ENCODE measurements at places on chromosomes 7 and 10.

GRCh38 chr7:108135446-108136190 lies 5.5 kb upstream of the LAMB4 start:
- no peak for DNase-seq

DNA sequence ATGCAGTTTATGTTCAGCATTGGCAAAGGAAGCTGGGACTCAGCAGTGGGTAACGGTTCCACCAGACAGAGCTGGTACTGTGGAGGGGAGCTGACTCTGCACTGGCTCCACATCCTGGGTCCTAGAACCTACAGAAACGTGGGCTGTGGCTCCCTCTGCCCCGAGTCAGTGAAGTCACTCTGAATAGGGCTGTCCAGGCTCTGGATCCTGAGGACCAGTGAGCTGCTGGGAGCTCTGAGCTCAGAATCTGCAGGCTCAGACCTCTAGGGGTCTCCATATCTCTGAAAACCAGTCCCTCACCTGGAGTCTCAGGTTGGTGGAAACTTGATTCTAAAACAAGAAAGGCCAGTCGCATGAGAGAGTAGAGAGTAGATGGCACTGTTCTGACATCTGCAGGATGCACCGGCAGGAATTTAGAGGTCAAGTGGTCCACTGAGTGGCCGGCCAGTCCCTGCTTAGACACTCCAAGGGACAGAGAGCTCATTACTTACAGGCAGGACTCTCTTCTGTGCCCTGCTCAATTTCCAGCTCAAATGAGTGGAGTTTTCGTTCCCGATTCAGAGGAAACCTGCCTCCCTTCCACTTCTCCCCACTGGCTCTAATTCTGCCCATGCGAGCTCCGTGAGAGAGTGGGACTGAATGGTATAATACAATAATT lies 18.6 kb downstream of the NPFFR1 start:
- no peak for DNase-seq

GRCh38 chr7:99016196-99016595 lies 127.7 kb downstream of the SMURF1 start:
- DNase-seq: no peak

DNA sequence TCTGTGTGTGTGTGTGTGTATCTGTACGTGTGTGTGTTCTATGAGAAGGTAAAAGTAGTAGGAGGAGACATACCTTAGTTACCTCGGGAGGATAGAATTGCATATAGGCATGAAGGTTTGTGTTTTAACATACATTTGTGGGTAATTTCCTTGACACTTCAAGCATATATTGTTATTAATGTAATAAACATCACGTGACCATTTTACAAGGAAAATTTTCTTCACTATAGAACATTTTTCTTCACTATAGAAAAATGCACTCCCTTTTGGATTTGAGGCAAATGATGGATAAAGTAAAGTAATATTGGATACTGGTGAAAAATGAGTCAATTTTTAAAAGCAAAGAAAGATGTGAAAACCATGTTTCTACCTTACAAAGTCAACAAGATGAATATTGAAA lies 127.0 kb upstream of the PLXDC2 start:
- no peak for DNase-seq

- no peak for DNase-seq
These were observed 24.6 kb upstream of the STEAP4 start for GRCh38 chr7:88331322-88331721.

DNA sequence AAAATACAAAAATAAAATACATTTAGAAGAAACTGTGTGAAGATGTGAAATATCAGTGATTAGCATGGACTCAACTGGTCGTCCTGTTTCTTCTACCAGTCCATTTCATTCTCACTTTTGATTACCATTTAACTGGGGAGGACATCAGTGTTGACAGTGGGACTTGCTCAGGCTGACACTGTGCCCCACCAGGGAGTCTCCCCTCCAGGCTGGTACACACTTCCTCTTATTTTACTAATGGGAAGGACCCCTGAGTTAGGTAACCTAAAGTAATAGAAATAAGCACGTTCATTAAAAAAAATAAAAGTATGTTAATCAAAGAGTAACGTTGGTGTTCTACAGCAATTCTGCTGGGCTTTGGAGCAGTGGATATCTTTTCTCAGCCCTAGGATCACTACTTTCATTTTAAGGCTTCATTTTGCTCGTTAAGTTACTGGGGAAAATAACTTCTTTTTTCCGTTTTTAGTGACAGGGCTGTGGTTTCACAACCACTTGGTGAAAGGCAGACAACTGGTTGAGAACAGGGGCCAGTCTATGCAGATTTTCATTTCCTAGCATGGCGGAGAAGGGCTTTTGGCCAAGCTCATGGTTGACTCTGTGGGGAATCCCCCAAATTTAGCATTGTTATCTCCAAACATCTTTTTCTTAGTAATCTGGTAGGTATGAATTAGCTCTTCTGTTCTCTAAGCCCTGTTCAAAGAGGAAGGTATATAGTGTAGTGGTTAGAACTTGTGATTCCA lies 2.1 kb downstream of the SNX10 start:
- no peak for DNase-seq

All from amygdala (tissue), 56 donors.